Small intestine (tissue), 16 donors: ENCODE measurements at places on chromosomes 5 and 9. TPM values are rescaled to one million over a fixed set of nuclear protein-coding genes. Genes with fewer than 3 reads are reported as not detected.

- no peak for DNase-seq
These were observed 26.0 kb downstream of the DDX4 start for GRCh38 chr5:55763746-55764420.

- DNase-seq: no peak
These were observed 370.6 kb upstream of the IRX4 start for GRCh38 chr5:2253040-2253975.

SPATA6L gene
- 8.5 TPM for polyA plus RNA-seq

MEIKIN gene
- polyA plus RNA-seq: not detected

- DNase-seq: no peak
These were observed 414.7 kb downstream of the KDM4C start for GRCh38 chr9:7172154-7173115.

GRCh38 chr5:154771383-154771901 is 16.3 kb downstream of the LARP1 start:
- DNase-seq: no peak

- DNase-seq: no peak
These were observed 30.5 kb upstream of the CKMT2 start for GRCh38 chr5:81202655-81203054.
